ENCODE measurements at places on chromosomes 13 and 19.

DNA sequence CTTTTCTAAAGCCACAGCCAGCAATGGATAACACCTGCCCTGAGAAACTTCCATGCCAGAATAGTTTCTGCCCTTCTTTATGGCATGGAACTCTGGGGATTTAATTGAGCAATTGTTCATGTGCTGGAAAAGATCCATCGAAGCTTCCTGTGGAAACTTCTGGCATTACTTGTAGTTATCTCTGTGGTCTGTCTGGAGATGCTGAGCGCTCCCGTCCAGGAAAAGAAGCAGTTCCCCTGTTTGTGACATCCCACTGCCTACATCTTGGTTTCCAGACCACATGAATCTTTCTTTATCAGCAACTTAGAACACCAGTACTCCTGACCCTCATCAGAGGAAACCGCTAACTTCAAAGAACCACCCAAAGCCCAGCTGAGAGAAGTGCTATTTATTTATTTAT is 24.6 kb downstream of the FLT1 start:
- no peak for DNase-seq

GRCh38 chr13:59416561-59416960 is 747.2 kb downstream of the DIAPH3 start:
- DNase-seq: no peak

DNA sequence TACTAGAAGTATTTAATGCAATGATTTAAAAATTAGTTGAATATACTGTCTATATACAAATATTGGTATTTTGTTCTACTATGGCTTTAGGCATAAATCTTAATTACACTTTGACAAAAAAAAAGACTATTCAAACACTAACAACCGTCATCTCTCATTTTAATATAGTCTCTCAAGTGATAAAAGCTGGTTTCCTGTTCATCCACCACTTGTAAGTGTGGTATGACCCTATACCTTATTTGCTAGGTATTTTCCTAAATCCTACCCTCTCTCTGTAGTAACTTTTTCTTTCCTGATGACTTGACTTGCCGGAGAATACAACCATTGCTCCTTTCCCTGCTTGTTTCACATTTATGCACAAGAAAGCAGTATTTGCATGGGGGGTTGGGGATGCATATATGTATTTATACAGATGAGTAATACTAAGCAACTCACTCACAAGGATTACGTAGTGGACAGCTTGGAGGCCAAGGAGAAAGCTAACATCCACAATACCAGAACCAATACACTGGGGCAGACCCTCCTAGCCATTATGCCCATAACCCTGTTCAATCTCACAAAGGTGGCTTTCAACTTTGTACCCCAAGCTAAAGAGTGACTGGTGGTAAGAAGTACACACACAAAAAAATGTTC is 12.7 kb upstream of the EFNB2 start:
- DNase-seq: no peak

- DNase-seq: no peak
These were observed 72.1 kb downstream of the SLC7A1 start for GRCh38 chr13:29523199-29523961.

- no peak for DNase-seq
These were observed 91.4 kb downstream of the IRS2 start for GRCh38 chr13:109694972-109695371.

DNA sequence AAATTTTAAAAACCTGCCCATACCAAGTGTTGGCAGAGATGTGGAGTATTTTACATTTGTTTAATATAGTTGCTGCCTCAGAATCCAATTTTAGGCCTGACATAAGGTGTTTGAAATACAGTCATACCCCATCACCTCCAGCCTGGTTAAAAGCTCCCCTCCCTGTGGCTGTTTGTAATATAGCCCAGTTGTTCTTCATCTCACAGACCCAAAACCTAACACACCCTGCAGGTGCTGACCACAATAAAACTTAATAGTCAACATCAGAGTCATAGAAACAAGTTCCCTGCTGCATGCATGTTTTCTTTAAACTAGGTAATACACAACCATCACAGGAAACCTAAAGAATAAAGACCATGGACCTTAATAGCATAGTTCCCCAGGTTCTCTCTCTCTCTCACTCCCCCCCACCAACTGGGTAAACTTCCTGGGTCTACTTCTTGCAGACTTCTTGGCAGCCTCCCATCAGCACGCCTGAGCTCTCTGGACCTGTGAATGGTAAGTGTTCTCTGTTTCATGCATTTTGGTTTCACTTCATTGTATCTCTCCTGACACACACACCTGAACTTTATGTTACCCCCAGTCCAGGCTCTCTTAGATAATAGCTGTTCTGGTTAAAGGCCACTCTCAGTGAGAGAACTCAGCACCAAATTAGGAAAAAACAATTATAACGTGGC is 1369.9 kb downstream of the EFNB2 start:
- DNase-seq: no peak

DNA sequence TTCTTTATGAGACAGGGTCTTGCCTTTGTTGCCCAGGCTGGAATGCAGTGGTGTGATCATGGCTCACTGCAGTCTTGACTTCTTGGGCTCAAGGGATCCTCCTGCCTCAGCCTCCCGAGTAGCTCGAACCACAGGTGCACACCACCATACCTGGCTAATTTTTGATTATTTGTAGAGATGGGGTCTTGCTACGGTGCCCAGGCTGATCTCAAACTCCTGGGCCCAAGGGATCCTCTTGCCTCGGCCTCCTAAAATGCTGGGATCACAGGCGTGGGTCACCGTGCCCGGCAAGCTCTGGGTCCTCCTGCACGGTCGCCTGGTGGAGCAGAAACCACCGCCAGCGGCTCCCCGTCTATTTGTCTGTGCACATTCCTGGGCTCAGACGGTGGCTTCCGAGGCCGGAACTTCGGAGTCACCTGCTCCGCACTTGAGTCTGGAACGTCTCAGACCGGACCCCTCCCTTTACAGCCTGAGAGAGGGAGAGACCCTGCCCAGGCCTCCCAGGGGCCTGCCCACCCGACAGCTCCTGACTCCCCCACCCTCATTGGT is 22.2 kb downstream of the EFNA2 start:
- DNase-seq: no peak

DNA sequence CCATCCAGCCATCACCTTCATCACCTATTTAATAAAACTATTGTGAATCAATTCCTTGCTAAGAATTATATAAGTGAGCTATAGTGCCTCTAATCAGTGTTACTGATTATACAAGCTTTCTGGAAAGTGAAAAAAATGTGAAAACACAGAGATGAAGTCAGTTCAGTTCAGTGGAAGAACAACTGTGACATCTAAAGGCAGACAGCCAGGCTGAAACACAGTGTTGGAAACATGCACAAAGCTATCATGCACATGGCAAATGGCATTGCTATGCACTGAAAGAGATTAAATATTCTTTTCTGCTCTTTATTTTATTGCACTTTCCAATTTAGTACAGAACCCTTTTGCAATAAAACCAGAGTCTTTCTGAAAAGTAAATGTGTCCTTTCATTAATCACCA is 294.0 kb downstream of the RBM26 start:
- no peak for DNase-seq

DNA sequence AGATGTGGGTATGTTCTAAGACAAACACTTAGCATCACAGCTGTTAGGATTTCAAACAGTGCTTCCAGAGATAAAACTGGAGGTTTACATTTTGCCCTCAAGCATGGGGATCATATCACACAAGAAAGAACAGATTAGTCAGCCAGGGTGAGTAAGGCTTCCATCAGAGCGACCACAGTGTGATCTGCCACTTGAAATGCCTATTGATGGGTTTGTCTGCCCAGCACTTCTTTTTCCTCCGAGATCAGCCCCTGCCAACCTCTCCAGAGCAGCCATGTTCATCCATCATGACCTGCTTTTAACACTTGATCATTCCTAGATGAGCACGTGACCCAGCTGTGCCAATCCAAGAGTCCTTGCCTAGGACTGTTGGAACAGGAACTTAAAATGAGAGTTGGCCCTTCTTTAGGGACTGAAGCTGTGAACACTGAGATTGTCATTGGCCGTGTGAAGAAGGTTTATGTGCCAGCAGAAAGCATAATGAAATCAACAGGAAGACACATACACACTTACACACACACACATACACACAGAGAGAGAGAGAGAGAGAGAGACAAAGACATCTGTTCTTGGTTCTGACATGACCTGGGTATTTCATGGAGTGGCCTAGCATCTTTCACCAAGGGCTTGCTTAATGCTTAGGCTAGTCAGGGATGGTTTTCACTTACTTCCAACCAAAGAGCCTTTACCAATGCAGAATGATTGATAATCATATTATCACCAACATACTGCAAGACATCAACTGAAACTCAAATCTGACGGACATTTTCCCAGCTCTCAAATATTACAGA is 5.2 kb upstream of the CEBPG start:
- DNase-seq: no peak

- DNase-seq: no peak
These were observed 44.8 kb downstream of the TSSK6 start for GRCh38 chr19:19470579-19470978.

DNA sequence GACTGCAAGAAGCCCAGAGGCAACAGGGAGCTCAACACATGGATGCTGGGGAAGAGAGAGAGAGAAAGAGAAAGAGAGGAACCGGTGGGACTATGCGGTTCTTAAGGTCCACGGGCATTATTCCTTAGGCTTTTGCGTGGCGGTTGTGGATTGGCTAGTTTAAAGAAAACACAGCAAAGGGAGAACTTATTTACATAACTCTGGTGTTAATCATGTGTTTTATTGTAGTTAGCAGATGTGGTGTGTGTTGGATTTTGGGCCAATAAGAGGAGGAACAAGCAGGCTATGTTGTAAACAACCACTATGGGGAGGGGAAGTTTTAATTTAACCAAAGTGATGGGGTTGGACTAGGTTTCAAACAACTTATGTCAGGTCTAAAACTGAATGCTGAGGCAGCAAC is 275.3 kb upstream of the KLF12 start:
- DNase-seq: no peak

DNA sequence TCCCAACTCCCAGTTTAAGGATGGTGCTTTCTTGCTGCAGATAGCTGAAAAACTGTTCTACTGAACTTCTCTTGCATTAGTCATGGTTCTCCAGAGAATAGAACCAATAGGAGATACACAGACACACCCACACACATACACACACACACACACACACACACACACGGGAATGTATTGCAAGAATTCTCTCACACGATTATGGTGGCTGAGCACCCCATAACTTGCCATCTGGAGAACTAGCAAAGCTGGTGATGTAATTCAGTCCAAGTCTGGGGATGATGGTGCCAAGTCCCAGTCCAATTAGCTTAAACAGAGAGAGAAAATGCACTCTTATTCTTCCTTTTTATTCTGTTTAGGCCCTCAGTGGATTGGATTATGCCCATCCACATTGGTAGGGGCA is 643.9 kb downstream of the DIAPH3 start:
- DNase-seq: no peak

GRCh38 chr13:30479154-30479882 is 13.6 kb upstream of the HMGB1 start:
- no peak for DNase-seq

- DNase-seq: no peak
These were observed 6.6 kb downstream of the SIRT2 start for GRCh38 chr19:38892841-38893240.

GRCh38 chr19:27718234-27718633 is 1494.7 kb downstream of the UQCRFS1 start:
- no peak for DNase-seq

DNA sequence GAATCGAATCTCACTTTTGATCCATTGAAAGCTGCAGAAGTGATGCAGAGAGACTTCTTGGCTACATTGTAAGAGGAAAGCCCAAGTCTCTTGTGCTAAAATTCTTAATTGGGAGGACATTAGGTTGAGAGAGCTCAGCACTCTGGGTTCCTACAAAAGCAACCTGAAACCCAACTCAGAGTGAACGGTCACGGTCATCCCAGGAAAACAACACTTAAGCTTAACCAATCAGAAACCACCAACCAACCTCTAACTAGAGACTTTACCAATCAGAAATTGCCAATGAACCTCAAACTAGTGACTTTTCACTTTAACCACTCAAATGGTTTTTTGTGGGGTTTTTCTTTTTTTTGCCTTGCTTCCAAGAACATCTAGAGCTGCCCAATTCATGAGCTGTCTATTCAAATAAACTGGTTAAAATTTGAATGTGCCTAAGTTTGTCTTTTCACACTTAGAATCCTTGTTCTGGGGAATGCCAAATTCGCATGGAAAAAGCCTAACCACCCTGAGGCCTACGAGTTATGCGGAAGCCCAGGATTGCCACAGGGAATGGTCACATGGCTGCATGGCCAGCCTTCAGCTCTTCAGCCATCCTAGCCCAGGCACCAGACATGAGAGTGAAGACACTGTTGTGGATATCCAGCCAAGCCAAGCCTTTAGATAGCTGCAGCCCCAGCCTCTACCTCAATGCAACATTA is 17.8 kb upstream of the CLN5 start:
- DNase-seq: no peak

- DNase-seq: no peak
These were observed 489.6 kb upstream of the KLF12 start for GRCh38 chr13:74623761-74624160.

- DNase-seq: no peak
These were observed 15.9 kb downstream of the PRR36 start for GRCh38 chr19:7858109-7858770.

GRCh38 chr19:15466851-15467733 is 2.7 kb upstream of the RASAL3 start:
- DNase-seq: peak; percentile 53

GRCh38 chr13:88303605-88304004 is 632.4 kb downstream of the SLITRK5 start:
- no peak for DNase-seq

GRCh38 chr13:105153611-105154010 is 1381.9 kb downstream of the EFNB2 start:
- no peak for DNase-seq

DNA sequence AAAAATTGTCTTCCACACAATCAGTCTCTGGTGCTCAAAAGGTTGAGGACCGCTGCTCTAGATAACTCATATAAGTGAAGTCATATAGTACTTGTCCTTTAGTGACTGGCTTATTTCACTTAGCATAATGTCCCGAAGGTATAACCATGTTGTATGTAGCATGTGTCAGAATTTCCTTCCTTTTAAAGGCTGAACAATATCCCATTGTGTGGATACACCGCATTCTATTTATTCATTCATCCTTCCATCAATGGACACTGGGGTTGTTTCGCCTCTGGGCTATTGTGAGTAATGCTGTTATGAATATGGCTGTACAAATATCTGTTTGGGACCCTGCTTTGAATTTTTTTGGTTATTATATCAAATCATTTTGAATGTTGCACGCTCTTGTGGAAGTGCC is 4.6 kb upstream of the LYPD5 start:
- no peak for DNase-seq

DNA sequence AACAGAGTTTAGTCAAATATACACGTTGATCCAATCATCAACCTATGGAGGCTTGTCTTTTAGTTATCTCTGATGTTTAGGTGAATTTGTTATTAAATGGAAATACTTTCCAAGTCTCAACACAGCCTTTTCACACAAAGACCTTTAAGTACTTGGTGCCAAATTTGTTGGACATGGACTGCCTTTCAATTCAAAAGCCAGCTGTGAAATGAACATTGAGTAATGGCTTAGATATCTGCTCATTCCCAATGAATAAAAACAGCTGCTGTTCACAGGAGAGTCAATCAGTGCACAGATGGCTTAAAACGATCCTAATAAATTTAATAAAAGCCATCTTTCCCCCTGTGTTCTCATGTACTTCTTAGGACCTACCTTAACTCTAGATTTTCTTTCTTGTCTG is 19.9 kb upstream of the DHRS12 start:
- DNase-seq: no peak

Measured in activated CD4-positive, alpha-beta T cell treated with anti-CD3 and anti-CD28 coated beads, Interleukin-2, amount 50 U/mL, for 4 hours (primary cell).